ENCODE measurements at places on chromosomes 5 and 9.

DNA sequence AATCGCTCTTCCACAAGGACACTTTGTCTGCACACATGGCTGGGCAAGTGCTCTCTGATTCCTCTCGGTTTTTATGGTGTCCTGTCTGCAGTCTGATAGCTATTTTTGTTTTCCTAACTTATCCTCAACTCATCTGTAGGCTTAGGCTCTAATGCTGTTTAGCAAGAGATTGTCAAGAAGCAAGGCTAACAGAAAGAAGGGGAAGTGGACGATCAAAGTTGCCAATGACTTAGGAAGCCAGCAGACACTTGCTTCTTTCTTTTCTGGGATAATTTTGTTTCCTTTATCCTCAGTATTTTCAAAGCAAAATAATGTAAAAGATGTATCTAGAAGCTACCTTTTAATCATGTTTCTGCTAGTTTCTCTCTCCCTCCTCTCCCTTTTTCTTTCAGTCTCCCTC is 130.7 kb downstream of the PRKACG start:
- DNase-seq = no peak

GRCh38 chr9:118269623-118270022 is 565.4 kb downstream of the TLR4 start:
- no peak for DNase-seq

DNA sequence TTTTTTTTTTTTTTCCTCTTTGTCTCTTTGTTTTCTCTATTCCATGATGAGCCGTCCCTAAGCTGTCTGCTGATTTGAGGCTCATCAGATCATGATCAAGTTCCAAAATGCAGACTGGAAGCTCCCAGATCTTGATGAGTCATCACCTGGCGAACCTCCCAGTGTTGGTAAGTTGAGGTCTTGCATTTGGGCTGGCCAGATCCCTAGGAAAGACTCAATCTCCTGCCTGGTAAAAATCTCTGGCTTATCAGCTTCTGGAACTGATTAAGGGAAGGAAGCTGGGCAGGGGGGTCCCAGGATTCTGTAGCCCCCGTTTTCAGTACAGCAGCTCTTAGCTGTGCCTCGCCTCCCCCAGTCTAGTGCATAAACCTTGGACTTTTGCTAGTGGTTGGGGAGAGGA is 69.0 kb downstream of the TSPAN17 start:
- DNase-seq = no peak

GRCh38 chr5:93342563-93343061 is 238.4 kb downstream of the NR2F1-AS1 start:
- DNase-seq = no peak

- DNase-seq = no peak
These were observed 11.9 kb upstream of the C5orf46 start for GRCh38 chr5:147918101-147918685.

GRCh38 chr9:90613502-90613901 is 29.1 kb downstream of the DIRAS2 start:
- DNase-seq = no peak

DNA sequence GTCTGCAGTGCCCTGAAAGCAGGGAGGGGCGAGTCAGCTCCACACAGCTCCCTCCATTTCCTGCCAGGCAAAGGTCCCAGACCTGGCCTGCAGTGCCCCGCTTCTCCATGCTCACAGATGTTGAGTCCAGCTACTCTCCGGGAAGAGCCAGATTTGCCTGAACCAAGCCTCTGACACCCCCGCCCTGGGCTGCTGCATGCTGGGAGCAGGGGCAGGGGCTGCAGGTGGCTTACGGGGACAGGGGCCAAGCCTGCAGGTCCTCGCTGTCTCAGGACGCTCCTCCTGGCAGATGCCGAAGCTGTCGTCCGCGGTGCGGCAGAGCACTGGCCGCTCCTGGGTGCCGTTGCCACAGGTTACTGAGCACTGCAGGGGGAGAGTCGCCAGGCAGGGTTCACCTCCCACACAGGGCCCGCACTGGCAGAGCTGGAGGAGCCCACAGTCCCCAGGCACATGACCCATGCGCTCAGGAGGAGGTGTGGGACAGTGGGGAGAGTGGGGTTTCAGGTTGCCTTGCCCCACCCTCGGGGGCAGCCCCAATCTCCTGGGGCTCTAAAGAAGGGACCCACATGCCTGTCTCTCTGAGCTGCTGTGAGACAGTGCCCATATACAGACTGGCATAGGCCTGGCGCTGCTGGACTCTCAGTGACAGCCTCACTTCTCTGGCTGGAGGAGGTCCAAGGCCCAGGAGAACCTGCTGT is 62.4 kb downstream of the ZNF354C start:
- no peak for DNase-seq

GRCh38 chr9:103116246-103116645 is 121.1 kb downstream of the CYLC2 start:
- DNase-seq = no peak

GRCh38 chr5:139764886-139765408 is 30.7 kb upstream of the PSD2 start:
- DNase-seq = no peak

DNA sequence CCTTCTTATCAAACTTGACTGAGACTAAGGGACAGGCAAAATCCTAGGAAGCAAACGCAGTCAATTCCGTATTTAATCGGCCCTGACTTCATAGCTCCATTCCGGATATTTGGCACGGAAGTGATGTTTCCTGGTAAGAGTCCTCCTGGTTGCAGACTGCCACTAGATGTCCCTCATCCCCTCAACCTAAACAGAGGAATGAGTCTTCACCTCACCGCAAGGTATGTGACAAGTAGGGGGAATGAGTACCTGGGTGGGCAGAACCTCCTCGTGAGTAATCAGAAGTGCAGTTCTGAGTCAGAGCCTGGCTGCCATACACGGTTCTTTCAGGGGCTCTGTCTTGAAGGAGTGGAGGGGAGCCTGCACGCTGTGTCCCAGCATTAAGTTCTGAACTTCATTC is 173.6 kb downstream of the MUSK start:
- DNase-seq = no peak

- no peak for DNase-seq
These were observed 99.8 kb downstream of the EFNA5 start for GRCh38 chr5:107570805-107571531.

DNA sequence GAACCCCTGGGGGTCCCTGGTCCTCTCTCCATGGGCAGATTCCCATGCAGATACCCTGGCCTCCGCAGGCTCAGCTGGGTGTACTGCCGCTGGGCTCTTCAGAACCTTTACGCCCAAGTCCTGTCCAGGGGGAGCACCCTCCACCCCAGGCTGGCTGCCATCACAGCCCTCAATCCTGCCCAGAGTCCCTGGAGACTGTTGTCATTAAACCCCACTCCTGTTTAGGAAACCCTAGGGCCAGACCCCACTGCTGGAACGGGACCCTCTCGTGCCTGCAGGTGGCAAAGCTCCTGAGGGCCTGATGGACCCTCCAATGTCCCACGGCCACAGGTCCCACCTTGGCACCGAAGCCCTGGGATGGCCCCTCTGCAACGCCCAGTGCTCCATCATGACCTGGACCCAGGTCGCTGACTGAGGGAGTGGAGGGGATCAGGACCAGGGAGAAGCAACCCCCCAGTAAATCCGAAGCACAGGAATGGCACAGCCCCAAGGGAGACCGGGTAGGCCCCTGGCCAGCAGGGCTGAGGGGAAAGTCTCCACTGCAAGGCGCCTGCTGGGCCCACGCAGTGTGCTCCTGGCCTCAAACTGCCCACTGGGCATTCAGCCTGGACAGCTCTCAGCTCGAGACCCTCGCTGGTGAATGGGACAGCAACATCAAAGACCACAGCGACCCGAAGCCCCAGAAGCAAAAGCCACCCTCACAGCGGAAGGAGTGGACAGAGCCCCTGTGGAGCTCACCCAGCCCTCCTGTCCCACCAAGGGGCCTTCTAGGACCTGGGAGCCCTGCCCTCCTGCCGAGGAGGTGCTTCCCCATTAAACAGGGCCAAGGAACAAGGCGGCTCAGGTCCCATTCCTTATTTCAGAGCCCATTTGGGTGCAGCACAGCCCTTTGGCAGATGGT is 8.3 kb downstream of the ZDHHC11B start:
- no peak for DNase-seq

DNA sequence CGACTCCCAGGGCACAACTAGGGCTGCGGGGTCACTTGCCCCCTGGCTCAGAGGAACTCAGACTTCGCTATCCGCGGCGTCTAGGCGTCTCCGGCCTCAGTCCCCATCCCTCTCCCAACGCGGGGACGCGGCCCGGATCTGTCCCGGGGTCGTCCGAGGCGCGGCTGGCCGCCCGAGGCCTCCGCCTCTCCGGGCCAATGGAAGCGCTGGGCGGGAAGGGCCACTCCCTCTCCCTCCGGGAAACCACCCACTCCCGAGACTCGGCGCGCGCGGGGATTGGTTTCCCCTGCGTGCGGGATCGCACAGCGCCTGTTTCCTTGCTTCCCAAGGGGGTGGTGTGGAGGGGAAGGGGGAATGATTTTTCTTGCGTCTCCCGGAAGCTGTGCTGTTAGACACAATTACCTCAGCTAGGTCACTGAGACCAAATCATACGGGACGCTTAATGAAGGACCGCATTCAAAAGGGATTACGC is 38.3 kb downstream of the NR2F1 start:
- no peak for DNase-seq

DNA sequence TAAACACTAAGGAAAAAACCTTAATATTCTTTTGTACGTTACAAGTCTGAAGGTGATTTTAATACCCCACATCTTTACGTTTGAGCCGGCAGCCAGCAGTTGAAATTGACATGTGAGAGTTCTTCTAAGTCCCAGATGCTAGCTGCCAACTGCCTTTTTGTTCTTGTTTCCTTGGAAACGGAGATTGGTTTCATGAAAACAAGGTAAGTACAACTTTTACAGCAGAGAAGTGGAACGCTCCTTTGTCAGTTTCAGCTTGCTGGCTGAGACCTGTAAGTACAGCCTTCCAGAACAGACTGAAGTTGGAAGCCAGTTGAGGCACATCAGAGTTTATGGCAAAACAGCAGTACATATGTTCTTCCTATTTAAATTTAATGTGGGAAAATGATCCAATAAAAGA is 1018.4 kb upstream of the ARRDC3 start:
- DNase-seq = no peak

GRCh38 chr9:128231638-128232527 is 28.7 kb downstream of the DNM1 start:
- no peak for DNase-seq

DNA sequence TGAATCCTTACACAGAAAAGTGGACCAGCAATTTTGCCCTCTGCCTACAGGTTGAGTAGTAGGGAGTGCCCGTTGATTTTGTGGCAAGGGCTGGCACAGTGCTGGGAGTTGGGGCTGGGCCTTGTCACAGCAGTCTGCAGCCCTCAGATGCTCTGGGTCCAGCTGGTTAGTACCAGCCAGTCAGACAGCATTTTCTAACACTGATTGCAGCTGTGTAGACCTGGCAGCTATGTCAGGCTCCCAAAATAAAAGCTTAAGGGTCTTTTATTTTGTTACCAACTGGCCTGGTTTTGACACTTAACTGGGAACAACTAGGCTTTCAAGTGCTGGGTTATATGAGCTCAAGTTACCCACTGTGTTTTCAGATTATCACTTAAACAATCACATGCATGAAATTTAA is 57.7 kb downstream of the MAT2B start:
- no peak for DNase-seq

DNA sequence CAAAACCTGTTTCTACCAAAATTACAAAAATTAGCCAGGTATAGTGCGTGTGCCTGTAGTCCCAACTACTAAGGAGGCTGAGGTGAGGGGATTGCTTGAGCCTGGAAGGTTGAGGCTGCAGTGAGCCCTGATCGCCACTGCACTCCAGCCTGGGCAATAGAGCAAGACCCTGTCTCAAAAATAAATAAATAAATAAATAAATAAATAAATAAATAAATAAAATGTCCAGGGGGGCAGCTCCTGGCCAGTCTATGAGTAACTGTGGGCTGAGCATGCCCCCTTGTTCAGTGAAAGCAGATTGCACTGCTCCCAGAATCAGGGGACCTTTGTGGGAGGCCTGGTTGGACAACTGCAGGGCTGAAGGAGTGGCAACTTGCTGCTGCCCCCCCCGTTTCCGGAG is 62.7 kb downstream of the PDE6A start:
- DNase-seq = no peak

- DNase-seq = no peak
These were observed 82.1 kb downstream of the HRH2 start for GRCh38 chr5:175740014-175740413.

DNA sequence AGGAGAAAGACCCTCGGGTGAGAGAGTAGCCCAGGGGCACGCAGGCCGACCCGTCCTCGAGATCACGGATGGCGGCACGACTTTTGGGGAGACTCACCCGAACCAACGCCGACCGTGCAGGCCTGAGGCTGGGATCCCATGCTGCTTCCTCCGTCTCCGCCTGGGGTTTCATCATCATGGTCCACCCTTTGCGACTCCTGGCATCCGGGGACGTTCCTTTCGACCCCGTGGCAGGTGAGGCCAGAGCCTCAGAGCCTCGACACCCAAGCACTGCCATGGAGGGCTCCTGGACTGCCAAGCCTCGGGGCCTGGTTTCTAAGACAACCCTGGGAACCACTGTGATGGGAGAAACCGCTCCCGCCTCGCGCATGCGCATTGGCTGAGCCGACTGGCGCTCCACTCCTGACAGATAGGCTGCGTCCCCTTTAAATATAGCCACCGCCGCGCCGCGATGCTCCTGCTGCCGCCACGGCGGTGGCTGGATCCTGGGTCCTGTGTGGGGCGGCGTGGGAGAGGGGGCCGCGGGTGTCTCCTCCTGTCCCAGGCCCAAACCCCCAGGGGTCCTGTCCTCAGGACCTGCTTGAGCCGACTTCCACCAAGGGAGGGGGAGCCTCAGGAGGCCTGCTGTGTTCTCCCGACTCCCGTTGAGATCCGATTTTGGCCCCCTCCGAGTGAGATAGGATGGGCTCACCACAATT is 481.6 kb downstream of the SPATA31A7 start:
- DNase-seq = no peak

- no peak for DNase-seq
These were observed 60.9 kb downstream of the IL31RA start for GRCh38 chr5:55911784-55912653.

GRCh38 chr5:155512329-155512728 is 498.8 kb downstream of the KIF4B start:
- DNase-seq = no peak

GRCh38 chr5:122102825-122103224 is 24.8 kb upstream of the LOX start:
- DNase-seq = no peak

DNA sequence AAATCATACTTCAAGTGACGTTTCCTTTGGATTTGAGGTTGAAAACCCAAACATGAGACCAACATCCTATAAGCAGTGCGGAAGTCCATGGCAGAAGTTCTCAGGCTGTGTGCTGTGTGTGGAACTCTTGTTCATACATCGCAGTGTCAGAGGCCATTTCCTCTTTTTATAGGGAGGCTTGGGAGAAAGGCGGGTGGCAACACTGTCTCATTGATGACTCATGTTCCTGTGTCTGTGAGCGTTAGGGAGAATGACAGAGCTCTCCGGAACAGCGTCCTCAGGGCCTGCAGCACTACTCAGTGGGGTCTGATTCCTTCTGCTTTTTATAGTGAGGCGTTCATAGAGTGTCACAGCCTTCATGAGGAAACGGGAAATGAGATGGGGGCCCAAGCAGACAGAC is 98.8 kb upstream of the BASP1 start:
- no peak for DNase-seq

DNA sequence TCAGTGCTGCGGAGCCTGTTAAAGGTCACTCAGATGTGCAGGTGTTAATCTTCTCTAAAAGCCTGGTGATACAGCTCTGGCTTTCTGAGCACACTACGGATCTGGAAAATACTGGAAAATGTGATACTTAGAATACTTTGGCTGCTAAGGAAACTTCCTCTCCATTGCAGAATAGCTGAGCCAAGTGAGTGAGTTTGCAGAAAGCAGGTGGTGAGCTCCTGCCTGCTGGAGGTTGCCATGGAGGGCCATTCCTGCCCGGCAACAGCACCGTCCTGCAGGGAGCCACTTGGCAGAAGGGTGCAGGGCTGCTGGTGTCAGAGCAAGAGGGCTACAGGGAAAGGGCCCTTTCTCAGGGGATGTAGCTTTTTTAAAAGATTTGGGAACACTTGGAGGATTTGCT is 40.7 kb downstream of the SECISBP2 start:
- no peak for DNase-seq

Data from stimulated activated CD8-positive, alpha-beta memory T cell treated with anti-CD3 and anti-CD28 coated beads, Interleukin-7, amount 100 ng/mL, for 1 hour (primary cell).